ENCODE measurements at places on chromosomes 16 and 17.

- peak; percentile 9 for DNase-seq
Measured at GRCh38 chr16:10386517-10387100, 748 bp downstream of the ATF7IP2 start.

DNA sequence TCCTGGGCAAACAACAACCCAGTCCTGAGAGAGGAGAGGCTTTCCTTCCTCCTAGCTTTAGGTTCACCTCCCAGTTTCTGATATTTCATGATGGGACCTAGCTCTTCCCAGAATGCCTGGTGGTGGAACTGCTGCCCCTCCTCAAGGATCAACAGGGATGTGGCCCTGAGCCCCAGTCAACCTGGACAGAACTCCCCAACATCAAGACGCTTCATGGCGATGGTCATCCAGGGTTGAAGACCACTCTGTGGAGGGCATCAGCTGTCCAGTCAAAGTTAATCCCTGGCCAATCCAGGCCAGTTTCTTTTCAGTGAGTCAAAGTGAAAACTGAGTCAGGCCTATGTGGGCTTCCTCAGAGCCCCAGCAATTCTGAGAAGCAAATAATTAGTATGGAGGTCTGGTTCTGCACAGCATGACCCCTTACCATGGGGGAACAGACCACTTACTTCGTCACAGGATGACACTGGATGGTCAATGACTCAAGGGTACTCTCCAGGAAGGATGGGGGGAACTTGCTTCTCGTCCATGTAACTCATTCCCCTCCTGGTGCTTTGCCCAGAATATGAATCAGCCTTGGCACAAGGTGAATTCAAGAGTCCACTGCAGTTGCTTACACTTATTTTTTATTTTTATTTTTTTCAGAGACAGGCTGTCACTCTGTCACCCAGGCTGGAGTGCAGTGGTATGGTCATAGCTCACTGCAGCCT is 14.7 kb upstream of the XYLT2 start:
- DNase-seq = no peak

DNA sequence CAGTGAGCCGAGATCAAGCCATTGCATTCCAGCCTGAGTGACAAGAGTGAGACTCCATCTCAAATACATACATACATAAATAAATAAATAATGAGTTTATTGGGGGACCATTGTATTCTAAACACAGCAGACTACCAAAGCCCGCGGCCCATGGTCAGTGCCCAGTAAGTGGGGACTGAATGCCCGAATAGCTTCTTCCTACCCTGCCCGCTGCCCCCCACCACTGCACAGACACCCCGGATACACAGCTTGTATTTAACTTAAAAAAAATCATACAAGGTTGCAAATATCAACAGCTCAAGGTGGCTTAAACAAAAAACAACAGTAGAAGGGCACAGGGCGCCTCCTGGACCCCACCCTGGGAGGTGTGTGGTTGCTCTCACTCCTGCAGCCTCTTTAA is 22.6 kb upstream of the TLK2 start:
- DNase-seq = no peak

- no peak for DNase-seq
Measured at GRCh38 chr17:37168731-37169353, 206.9 kb upstream of the C17orf78 start.

- no peak for DNase-seq
Measured at GRCh38 chr16:79110953-79111352, 489.6 kb downstream of the MAF start.

GRCh38 chr17:34579979-34580684 is 750 bp downstream of the TMEM132E start:
- DNase-seq = peak; percentile 31

DNA sequence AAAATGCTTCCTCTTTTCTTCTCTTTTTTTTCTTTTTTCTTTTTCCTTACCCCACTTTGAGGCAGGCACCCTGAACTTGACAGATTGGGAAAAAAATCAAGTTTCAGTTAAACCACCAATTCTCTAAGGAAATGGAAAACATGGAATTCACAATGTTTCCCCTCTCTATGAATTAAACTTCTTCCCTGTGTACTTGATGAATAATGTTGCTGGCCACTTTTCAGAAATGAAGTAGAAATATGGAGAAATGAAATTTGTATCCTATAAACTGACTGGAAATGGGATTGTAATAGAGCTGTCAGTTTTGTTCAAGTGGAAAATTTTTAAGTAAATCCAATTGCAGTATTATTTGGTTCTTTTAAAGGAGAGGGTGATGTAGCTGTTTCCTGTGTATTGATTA is 129.8 kb downstream of the CLEC16A start:
- DNase-seq = no peak
